Panc1 (cell line): ENCODE measurements at places on chromosomes 11 and 22.
A peak's percentile ranks its signal among the peaks of the same experiment; 100 is the strongest.

- no peak for DNase-seq
- H3K36me3 ChIP-seq = no peaks in the 10 kb centered on the region
- no peak overlapping the region for H3K4me3 ChIP-seq
- no peaks in the 10 kb centered on the region for H3K27me3 ChIP-seq
- H3K27ac ChIP-seq = peak overlapping the region; percentile 78
Observed at GRCh38 chr11:130861283-130861682, 55.0 kb downstream of the SNX19 start.

DNA sequence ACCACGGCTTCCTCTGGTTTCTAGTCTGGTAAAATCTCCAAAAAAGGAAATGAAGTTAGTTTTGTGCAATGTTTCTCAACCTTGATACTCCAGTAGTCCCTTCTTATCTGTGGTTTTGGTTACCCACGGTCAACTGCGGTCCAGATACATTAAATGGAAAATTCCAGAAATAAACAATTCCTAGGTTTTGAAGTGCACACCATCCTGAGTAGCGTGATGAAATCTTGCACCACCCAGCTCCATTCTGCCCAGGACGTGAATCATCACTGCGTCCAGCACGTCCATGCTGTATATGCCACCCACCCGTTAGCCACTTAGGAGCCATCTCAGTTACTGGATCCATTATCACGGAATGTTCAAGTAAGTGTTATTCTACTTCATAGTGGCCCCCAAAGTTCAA is 117.0 kb downstream of the FBXO7 start:
- no peaks in the 10 kb centered on the region for H3K27me3 ChIP-seq
- H3K4me1 ChIP-seq = no peaks in the 10 kb centered on the region
- H3K36me3 ChIP-seq = no peaks in the 10 kb centered on the region
- no peak overlapping the region for H3K4me3 ChIP-seq
- DNase-seq = no peak

- H3K36me3 ChIP-seq = no peaks in the 10 kb centered on the region
- H3K27ac ChIP-seq = no peak overlapping the region
- no peaks in the 10 kb centered on the region for H3K27me3 ChIP-seq
- H3K4me1 ChIP-seq = no peaks in the 10 kb centered on the region
- no peak overlapping the region for H3K4me3 ChIP-seq
Observed at GRCh38 chr22:38775656-38776055, 18.3 kb downstream of the DNAL4 start.

DNA sequence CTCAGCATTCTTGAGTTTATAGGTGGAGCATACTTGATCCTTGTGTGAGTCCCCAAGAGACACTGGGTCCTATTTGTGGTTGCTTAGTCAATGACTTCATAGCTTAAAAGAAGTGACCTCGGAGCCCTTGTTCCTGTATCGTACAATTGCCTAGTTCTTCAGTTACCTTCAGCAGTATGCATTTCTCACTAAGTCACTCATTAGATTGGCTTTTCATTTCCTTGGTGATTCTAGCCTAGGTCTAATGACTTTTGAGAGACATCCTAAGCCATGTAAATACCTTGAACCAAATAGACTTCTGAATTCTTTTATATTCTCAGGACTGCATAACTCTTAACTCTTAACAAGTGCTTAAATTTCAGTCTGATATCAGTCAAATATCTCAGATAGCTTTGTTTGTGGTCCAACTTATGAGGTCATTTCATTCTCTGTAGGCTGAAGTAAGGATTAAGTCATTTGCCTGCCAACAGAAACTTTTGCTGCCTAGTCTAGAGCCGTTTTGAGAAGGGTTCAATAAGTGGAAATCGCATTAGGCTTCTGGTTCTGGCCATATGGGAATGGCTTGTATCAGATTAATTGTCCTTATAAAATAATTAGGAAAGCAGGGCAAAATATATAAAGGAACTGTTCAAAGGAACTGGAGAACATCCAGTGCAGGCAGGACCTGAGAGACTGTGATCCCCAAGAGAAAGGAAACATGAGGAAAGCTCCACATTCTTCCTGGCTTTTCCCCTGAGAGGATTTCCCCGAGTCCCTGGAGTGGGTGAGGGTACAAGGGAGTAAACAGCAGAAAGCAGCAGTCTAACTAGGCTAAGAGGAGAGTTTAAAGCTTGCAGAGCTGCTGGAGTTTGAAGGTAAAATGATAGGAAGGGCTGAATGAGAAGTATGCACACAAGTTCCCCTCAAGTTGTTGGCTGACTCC is 39.9 kb downstream of the TRAF6 start:
- no peaks in the 10 kb centered on the region for H3K4me1 ChIP-seq
- no peaks in the 10 kb centered on the region for H3K36me3 ChIP-seq
- H3K4me3 ChIP-seq = no peak overlapping the region

DNA sequence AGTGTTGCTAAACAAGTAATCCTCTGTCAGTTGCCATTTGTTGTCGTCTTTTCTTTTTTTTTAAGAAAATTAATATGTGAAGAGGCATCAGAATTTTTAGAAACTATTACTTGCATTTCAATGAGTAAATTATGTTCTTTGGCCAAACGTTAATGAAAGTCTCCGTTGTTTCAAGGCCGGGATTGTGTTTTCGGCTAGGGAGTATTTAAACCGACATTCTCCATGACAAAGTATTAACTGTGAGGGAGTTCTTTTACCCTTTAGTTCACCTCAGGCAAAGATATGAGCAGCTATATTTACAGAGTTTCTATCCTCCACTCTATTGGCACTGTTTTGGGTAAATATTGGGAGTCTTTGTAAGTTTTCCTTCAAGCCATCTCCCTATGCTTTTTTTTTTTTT is 668.9 kb downstream of the METTL15 start:
- no peak overlapping the region for H3K4me3 ChIP-seq
- no peaks in the 10 kb centered on the region for H3K4me1 ChIP-seq
- DNase-seq = no peak
- H3K27ac ChIP-seq = no peak overlapping the region
- no peaks in the 10 kb centered on the region for H3K36me3 ChIP-seq

DNA sequence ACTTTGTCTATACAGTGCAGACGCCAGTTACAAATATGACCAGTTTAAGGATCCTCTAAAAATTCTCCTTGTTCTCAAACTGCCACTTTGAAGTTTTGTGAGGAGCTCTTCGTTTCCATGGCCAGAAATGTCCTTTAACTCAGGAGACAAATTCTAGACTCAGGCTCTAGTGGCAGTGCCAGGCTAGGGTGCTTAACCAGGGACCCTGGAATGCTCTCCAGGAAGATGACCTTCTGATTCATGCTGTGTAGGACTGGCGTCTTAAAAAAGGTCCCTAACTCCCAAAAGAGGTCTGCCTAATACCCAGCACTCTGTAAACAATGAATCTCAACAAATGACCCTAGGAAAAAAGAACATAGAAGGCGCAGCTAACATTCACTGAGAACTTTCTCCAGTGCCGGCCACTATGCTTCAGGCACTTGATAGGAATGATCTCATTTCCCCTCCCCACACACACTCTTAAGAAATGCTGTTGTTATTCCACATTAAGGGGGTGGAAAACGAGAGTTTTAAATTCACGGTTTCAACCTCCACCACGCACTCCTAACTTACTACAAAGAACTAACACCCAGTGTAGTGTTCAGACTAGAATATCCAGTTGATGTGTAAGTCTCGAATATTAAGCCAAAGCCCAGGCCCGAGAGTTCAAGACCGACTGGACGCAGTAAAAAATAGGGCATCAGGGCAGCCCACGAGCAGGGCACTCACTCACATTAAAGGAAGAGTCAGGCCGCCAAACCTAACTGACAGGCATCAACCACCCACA is 747 bp downstream of the NXF1 start:
- DNase-seq = no peak
- H3K4me1 ChIP-seq = peaks cover 10% of the 10 kb centered on the region
- peak overlapping the region; percentile 93 for H3K27ac ChIP-seq
- peak overlapping the region; percentile 98 for H3K4me3 ChIP-seq

GRCh38 chr11:2775626-2776350 is 76.0 kb upstream of the KCNQ1OT1 start:
- peaks cover 28% of the 10 kb centered on the region for H3K4me1 ChIP-seq
- H3K36me3 ChIP-seq = no peaks in the 10 kb centered on the region
- H3K27me3 ChIP-seq = no peaks in the 10 kb centered on the region
- DNase-seq = no peak
- no peak overlapping the region for H3K27ac ChIP-seq
- no peak overlapping the region for H3K4me3 ChIP-seq

DNA sequence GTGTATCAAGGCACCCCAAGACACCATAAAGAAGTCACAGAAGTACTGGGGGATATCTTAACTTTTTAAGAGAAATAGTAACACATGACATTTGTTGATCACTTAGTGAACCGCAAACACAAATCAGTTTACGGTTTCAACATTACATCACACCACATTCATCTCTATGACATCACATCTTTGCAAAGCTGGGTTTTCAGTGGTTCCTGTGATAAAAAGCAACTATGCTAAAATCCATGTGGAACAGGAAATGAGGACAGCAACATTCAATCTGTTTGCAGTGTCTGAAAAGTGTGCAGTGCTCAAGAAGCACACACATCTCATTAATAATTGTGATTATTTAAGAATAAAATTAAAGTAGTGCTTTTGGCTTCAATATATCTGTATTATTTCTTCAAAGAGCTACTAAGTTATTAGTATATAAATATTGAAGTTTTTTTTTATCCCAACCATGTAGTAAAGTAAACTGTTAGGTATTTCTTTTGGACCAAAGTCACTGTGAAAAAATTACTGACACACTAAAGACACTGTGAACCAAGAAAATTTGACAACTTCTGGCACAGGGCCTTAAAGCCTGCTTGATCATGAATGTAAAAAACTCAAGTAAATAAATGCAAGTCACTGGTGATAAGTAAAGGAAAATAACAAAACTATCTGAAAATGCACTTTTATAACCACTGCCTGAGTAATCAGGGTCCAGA is 156.0 kb upstream of the SOX6 start:
- DNase-seq = no peak
- H3K27me3 ChIP-seq = no peaks in the 10 kb centered on the region
- H3K4me3 ChIP-seq = no peak overlapping the region

DNA sequence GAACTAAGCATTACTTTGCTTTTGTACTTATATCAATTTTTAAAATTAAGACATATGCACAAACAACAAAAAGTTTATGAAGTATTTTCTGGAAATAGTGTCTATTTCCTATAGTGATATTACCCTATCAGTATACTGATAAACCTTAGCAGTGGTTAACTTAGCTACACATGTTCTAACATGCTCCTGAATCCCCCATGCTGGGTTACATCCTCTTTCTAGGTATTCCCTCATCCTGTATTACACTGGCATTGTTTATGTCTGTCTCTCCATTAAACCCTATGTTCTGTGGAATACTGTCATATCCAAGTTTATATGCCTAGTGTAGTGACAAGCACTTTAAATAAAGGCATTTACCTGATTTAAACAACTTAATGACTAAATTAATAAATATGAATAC is 1.8 kb upstream of the FAR1 start:
- peaks cover 8% of the 10 kb centered on the region for H3K27me3 ChIP-seq
- H3K4me1 ChIP-seq = peaks cover 4% of the 10 kb centered on the region
- H3K27ac ChIP-seq = no peak overlapping the region

- no peak overlapping the region for H3K4me3 ChIP-seq
- H3K36me3 ChIP-seq = no peaks in the 10 kb centered on the region
- no peak for DNase-seq
- no peak overlapping the region for H3K27ac ChIP-seq
Observed at GRCh38 chr22:49347376-49347775, 480.3 kb downstream of the BRD1 start.

- no peaks in the 10 kb centered on the region for H3K4me1 ChIP-seq
- DNase-seq = no peak
- no peak overlapping the region for H3K27ac ChIP-seq
- peaks cover 22% of the 10 kb centered on the region for H3K36me3 ChIP-seq
Observed at GRCh38 chr11:61370349-61371005, 8.3 kb downstream of the TMEM138 start.

DNA sequence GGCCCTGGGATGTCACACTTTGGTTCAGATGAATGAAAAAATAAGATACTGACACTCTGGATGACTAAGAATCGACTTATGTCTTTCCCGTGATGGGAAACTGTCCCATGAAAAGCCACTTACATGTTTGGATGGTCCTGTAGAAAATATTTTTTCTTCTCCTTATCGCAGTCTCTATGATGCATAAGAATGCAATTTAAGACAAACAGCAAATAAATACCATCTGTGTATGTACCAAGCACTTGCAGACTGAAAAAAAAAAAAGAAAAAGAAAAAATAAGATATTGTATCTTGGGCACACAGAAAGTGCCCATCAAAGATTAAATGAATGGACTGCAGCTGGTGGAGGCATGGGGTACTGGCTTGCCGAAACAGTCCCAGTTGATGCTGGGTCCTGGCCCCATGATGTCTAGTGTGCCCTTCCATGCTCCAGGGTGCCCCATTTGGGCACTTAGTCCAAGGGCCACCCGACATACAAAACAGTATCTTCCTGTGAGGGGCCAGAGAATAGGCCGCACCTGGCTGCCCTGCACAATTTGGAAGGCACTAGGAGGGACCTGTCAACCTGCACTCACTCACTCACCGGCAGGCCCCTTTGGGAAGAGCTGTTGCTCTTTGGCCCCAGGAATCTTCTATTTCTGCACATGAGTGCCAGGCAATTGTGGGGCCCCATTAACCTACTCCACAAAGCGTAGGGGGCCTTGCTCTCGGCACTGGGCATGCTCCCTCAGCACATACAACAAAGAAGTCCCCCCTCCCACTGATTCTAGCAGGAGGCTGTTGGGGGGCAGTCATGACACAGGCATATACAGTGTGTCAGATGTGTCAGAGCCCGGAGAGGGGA is 2.5 kb upstream of the ZBED4 start:
- no peak overlapping the region for H3K27ac ChIP-seq
- H3K36me3 ChIP-seq = peaks cover 5% of the 10 kb centered on the region; the same call in 1 of the 2 replicates
- no peaks in the 10 kb centered on the region for H3K27me3 ChIP-seq
- DNase-seq = no peak
- no peak overlapping the region for H3K4me3 ChIP-seq

DNA sequence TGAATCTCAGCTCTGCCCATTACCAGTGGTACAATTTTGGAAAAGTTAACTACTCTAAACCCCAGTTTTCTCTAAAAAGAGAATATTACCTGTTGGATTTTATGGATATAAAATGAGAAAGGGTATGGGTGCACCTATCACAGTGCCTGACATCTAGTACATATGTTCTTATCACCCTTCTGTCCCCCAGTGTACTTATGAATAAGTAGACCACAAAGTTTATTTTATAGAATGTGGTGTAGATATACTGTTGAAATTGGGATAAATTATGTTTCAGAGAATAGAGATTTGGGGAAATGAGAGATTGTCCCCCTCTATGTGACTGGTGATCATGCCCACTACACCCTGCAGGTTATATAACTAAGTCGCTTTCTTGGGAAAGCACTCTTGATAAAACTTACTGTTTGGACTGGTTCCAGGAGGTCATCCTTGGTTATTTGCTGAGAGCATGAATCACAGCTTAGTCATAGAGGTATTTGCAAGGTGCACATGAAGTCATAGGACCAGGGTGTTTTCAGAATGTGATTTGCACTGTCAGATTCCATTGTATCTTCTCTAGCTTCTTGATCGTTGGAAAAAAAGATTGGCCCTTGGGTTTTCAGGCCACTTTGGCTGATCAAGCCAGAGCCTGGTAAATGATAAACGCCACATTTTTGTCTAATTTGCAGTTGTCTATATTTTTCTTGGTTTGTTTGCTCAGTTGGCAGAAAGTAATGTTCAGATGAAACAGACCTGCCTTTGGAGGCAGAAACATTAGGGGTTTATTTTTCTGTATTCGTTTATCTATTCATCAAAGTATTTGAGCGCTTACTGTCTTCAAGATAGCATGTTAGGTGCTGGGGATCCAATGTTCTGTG is 21.3 kb downstream of the STX3 start:
- no peaks in the 10 kb centered on the region for H3K27me3 ChIP-seq
- H3K4me1 ChIP-seq = peaks cover 21% of the 10 kb centered on the region
- peak; percentile 81 for DNase-seq
